ENCODE measurements at places on chromosomes 12 and 14.

- no peak for DNase-seq
Observed at GRCh38 chr14:100790502-100791347, 35.2 kb upstream of the MEG3 start.

- DNase-seq = no peak
Observed at GRCh38 chr14:99257673-99258221, 14.2 kb downstream of the BCL11B start.

DNA sequence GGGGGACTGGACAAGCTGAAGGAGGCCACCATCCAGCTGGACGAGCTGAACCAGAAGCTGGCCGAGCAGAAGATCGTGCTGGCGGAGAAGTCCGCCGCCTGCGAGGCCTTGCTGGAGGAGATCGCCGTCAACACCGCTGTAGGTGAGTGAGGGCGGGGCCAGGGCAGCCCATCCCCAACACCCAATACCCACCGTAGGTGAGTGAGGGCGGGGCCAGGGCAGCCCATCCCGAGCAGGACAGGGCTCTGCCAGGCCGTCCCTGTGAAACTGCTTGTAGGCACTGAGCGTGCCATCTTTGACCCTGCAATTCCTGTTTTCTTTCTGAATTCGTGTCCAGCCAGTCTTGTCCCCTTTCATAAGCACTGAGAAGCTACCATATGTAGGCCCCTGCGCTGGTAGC is 74.0 kb downstream of the CCDC92 start:
- no peak for DNase-seq

GRCh38 chr12:109967383-109968031 is 28.7 kb downstream of the GIT2 start:
- no peak for DNase-seq

GRCh38 chr14:20630340-20631022 is 11.0 kb downstream of the OR6S1 start:
- DNase-seq = no peak

GRCh38 chr12:14482886-14483285 is 84.8 kb downstream of the PLBD1 start:
- no peak for DNase-seq

DNA sequence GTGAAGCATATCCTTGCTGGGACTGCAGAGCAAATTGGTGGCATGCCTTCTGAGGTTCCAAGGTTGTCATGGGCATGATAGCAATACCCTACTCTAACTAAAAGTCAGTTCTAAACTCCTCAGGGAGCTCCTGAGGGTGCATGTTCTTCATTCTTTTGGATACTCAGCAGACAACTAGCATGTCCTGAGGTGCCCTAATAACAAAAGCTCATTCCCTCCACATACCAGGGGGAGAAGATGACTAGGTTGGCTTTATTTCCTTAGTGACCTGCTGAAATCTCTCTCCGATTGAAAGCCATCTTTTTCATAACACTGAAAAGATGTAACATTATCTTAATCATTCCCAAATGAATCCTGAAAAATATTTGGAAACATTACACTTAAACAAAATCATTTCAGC is 188.7 kb upstream of the IGF1 start:
- DNase-seq = no peak
